Stimulated activated CD4-positive, alpha-beta T cell treated with anti-CD3 and anti-CD28 coated beads, Interleukin-1b, Interleukin-23, amount 100 ng/mL, for 1 hour (primary cell): ENCODE measurements at places on chromosomes 6 and 20.

- no peak for DNase-seq
These were observed 137.2 kb downstream of the FARS2 start for GRCh38 chr6:5398530-5398929.

- DNase-seq, result no peak
These were observed 191.0 kb downstream of the UNC5CL start for GRCh38 chr6:40848038-40848437.

GRCh38 chr6:135319819-135320218 lies 138.7 kb downstream of the MYB start:
- DNase-seq, result no peak

DNA sequence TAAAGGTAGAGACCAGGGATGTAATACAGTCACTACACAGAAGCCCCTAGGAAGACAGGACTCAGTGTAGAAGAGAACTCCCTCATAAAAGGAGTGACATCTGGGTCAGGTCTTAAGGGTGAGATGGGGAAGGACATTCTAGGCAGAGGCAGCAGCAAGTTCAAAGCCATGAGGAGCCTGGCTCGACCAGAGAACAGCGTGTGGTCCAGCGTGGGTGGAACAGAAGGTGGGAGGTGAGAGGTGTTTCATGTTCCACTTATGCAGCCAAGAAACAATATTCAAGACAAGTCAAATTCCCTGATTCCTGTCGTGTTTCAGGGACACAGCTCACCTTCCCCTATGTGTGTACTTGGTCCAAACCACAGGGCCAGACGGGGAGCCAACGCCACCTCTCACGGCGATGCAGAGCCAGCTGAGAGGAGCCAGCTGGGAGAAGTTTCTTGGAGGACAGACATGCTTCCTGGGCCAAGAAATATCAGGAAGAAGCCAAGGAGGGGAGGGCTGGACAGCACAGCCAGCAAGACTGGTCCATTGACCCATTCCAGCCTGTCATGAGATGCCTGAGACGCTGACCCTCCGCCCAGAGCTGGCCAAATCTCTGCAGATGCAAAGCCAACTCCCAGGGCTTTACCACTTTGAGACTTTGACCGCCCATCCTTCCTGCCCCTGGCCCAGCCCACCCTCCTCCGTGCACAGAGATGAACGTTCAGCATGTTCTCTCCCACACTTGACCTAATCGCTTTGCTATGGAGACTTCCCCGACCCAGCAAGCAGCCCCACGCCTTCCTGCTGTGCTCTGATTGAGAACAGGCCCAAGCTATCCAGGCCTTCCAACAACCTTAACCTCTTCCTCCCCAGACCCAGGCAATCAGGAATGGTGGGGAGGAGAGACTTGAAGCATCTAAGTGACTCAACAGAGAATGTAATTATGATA lies 113.8 kb downstream of the PRND start:
- no peak for DNase-seq

DNA sequence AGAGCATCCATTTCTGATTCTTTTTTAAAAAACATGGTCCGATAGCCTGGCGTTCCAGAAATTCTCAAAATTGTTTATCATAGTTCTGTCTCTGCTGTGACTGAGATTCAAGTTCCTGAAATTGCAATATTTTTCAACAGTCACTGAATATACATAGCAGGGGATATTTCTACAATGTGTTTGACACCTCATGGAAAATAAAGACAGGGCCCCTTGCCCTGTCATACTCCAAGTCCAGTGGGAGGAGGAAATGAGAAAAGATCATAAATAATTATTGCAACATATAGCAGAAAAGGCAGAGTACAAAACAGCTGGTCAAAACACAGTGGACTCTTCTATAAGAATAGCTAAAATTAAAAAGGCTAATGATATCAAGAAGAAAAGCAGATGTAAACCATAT lies 234.8 kb upstream of the SPTLC3 start:
- DNase-seq, result no peak

GRCh38 chr6:108598305-108598863 lies 37.7 kb downstream of the FOXO3 start:
- no peak for DNase-seq

DNA sequence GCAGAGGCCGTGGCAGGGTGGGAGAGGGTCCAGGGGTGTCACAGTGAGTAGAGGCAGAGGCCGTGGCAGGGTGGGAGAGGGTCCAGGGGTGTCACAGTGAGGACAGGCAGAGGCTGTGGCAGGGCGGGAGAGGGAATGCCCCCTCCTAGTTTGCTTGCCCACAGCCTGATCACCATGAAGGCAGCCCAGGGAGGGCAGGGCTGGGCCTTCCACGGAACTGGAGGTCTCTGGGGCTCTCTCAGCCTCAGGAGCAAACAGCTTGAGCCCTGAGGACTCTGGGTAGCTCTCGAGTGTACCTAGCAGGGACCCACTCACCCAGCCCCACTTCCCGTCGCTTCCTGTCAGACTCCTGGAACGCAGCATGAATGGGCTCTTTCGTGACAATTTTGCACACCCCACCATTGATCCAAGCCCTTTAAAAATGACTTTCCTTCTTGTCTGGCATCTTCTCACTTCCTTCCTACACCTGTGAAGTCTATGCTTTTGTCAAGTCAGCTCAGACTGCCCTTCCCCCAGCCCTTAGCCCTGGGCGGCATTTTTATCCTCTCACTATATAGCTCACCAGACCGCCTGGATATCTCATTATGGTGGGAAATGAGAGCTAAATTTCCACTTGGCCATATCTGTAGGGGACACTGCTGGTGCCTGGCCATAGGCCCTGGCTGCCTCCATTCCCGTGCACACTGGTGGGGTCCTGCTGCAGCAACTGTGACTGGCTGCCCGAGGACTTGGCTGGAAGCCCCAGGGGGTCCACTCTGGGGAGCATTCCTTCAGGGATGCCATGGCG lies 140.3 kb downstream of the CDC5L start:
- no peak for DNase-seq

GRCh38 chr6:166583230-166583965 lies 3.1 kb downstream of the RAMACL start:
- no peak for DNase-seq

DNA sequence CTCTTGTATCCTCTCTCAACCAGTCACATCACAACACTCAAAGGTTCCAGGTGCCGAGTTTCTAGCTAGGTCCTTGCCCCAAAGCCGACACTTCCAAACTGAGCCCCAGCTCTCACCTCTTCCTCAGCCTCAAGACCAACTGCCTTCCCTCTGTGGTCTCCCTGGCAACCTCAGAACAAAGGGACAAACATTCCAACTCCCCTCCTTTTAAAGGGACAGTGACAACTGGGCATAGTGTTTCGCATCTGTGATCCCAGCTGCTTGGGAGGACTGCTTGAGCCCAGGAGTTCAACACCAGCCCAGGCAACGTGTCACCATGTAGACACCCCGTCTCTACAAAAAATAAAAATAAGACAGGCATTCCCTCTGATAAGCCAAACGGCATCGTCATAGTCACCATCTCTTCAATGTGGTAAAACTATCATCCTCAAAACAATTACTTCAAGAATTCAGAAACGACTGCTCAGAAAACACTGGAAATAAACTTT lies 11.3 kb downstream of the DIDO1 start:
- no peak for DNase-seq

- DNase-seq, result no peak
These were observed 239.1 kb downstream of the CDC5L start for GRCh38 chr6:44626616-44627015.
